ENCODE measurements at places on chromosomes 6 and 20.

GRCh38 chr6:107670792-107671199 is 153.3 kb downstream of the SCML4 start:
- peaks cover 9% of the 10 kb centered on the region for H3K4me1 ChIP-seq
- H3K4me3 ChIP-seq = no peak overlapping the region
- DNase-seq = no peak
- H3K27ac ChIP-seq = peak overlapping the region; percentile 35
- H3K27me3 ChIP-seq = no peaks in the 10 kb centered on the region
- no peaks in the 10 kb centered on the region for H3K36me3 ChIP-seq

GRCh38 chr6:87346700-87347099 is 2.1 kb downstream of the C6orf163 start:
- H3K4me3 ChIP-seq = no peak overlapping the region
- H3K27me3 ChIP-seq = no peaks in the 10 kb centered on the region
- no peak overlapping the region for H3K27ac ChIP-seq
- no peak for DNase-seq

DNA sequence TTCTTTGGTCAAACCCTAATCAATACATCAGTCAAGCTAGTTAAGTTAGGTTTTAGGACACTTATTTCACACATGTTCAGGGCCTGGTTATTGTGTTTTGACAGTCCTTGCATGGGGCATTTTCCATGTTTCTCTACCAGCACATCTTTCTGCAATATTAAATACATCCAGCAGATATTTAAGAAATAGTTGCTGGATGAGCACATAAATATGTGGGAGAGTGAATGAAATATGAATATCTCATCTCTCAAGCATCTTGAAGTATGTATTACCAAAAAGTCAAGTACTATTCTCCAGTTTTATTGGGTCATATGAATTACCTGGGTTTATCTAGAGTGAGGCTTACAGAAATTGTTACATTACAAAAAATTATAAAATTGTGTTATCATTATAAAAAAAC is 621.9 kb upstream of the GJE1 start:
- H3K27ac ChIP-seq = no peak overlapping the region
- peaks cover 4% of the 10 kb centered on the region for H3K36me3 ChIP-seq
- DNase-seq = no peak
- peaks cover 2% of the 10 kb centered on the region for H3K4me1 ChIP-seq

GRCh38 chr20:14012671-14013070 is 17.4 kb downstream of the MACROD2 start:
- H3K4me3 ChIP-seq = no peak overlapping the region
- no peaks in the 10 kb centered on the region for H3K27me3 ChIP-seq
- no peaks in the 10 kb centered on the region for H3K36me3 ChIP-seq
- no peak for DNase-seq

DNA sequence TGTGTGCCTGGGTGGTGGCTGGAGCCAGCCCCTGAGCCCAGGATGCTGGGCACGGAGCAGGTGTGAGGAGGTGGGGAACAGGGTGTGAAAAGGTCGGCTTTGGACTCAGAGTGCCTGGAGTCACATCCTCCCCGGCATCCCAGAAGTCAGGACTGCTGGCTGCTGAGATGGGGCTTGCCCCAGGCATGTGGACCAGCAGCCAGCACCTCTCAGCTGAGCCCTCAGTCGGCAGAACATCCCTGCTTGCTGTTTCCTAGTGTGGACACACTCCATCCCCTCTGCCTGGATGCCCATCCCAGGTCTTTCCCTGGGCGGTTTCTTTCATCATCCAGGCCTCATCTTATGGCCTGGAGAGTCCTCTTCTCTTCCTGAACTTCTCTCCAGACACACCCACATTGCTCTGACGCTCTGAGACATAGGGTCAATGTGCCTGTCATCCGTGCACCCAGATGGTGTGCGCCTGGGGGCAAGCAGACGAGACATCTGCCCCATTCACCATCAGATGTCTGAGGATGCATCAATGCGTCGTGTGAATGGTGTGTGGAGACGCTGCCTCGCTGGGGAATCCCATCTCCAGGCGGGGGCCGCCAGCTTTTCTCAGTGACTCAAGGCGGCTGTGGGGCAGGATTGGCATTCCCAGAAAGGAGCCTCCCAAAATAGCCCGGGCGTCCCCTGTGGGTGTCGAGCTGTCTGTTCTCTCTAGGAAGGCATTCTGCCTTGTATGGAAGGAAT is 104.2 kb downstream of the SYCP2 start:
- no peaks in the 10 kb centered on the region for H3K36me3 ChIP-seq
- no peak overlapping the region for H3K4me3 ChIP-seq
- peaks cover 73% of the 10 kb centered on the region for H3K27me3 ChIP-seq
- no peaks in the 10 kb centered on the region for H3K4me1 ChIP-seq
- no peak for DNase-seq

DNA sequence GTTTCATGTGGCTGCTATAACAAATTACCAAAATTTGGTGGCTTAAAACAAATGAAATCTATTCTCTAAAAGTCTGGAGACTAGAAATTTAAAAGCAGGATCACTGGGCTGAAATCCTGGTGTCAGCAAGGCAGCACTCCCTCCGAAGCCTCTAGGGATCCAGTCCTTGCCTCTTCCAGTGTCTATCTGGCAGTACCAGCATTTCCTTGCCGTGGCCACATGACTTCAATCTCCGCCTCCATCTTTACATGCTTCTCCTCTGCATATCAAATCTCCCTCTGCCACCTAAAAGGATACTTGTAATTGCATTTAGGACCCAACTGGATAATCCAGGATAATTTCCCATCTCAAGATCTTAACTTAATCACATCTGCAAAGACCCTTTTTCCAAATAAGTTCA is 30.2 kb downstream of the ARHGAP18 start:
- H3K4me1 ChIP-seq = peaks cover 30% of the 10 kb centered on the region
- DNase-seq = no peak
- no peaks in the 10 kb centered on the region for H3K36me3 ChIP-seq
- no peak overlapping the region for H3K4me3 ChIP-seq
- H3K27ac ChIP-seq = no peak overlapping the region

DNA sequence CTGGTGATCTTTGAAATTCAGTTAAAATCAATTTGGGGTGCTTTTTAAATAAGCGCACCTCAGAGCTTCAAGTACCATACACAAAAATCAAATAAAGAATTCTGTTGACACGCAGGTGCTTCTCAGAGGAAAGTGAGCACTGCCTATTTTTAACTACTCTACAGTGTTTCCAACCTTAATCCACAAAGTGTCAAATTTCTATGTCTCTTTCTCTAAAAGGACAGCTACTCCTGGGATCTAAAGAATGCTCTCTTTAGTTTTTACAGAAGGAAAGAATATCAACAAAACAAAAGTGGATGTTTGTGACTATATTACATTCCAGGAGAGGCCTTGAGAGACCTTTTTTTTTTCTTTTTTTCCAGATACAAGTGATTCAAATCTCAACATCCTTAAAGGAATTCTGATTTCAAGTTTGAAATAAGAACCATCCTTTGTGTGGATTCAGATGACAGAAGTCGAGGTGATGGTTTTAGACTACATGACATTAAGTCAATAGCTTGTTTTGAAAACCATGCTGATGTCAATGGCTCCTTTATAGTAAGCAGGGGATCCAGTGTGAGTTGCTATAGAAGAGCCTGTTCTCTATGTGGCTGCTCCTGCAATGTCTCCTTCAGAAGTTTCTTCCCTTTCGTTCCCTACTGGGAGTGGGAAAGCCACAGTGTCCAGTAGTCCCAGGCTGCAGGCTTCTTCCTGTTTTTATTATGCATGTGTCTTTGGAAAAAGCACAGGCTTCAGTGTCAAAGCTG is 67.2 kb upstream of the DEFB112 start:
- H3K27ac ChIP-seq = no peak overlapping the region
- no peaks in the 10 kb centered on the region for H3K4me1 ChIP-seq
- H3K4me3 ChIP-seq = no peak overlapping the region
- no peaks in the 10 kb centered on the region for H3K36me3 ChIP-seq

GRCh38 chr6:125325586-125325985 is 23.8 kb upstream of the HDDC2 start:
- no peak for DNase-seq
- H3K4me1 ChIP-seq = no peaks in the 10 kb centered on the region
- H3K27me3 ChIP-seq = peaks cover 32% of the 10 kb centered on the region
- no peak overlapping the region for H3K4me3 ChIP-seq
- H3K36me3 ChIP-seq = no peaks in the 10 kb centered on the region

DNA sequence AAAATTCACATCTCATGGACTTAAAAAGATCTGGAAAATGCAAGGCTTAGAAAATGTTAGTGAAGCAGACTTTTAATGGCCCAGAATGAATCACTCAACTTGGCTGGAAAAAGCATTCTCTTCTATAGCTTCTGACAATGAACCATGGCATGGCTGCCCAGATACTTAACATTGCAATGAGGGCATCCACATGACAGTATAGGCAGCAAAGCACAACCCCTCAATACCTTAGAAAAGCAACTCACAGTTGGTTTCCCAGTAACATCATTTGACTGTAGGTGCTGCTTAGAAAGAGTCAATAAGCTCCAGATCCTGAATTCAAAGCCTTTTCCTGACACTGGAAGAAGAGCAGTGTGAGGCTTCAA is 155.8 kb downstream of the EYA4 start:
- no peaks in the 10 kb centered on the region for H3K36me3 ChIP-seq
- H3K27ac ChIP-seq = no peak overlapping the region
- no peak for DNase-seq
- H3K27me3 ChIP-seq = no peaks in the 10 kb centered on the region

Measured in effector memory CD8-positive, alpha-beta T cell (primary cell).